HFF-Myc (cell line): ENCODE measurements at places on chromosomes 4 and X.

DNA sequence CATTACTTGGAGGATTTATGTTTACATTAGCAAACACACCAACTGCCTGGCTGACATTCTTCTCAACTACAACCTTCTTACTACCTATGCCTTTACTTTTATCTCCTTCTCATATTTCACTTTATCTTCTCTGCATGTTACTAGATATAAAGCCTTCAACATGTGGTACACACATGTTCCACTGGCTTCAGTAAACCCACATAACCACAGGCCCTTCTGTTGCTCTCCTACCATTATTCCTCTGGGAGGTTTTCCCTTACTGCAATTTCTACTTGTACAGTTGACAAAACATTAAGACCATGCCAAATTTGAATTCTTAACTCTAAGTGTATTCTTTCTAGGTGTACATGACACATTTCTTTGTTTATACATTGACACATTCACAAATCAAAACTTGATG, 133.1 kb downstream of the ARAP2 start:
- DNase-seq, result no peak

DNA sequence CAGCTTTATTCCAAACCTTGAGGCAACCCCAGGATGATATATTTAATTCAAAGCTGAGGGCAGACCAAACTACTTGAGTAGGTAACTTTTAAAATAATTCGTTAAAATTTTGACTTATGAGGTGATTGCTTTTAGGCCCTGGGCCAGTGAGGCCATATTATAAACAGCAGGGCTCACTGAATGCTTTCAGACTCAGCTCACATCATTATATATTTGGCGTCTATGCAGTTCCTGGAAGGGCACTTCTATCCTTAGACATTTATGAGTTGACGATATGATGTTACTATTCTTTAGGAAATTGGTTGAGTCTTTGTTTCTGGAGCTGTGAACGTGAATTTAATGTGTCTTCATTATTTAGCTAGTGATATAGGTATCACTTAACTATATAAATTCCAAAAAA, 400.1 kb downstream of the PDHA2 start:
- DNase-seq, result no peak

- DNase-seq, result no peak
These were observed 22.7 kb upstream of the PSAPL1 start for GRCh38 chr4:7457201-7458065.

- DNase-seq, result no peak
These were observed 33.1 kb upstream of the DDX3X start for GRCh38 chrX:41300758-41301437.

DNA sequence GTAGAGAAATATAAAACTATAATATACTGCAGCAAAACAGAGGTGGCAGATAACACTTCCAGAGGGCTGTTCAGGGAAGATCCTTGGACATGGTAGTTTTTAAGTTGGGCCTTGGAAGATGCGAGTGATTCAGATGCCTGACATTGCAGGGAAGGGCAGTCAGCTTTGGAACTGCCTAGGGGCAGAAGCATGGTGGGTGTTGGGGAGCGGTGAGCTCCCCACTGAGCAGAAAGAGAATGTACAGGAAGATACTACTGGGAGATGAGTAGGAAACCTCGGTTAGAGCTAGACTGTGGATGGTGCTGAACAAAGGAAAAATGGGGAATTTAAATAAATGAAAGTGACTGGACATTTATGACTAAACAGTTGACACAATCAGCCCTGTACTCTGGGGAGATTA, 24.9 kb upstream of the SEC24B start:
- DNase-seq, result no peak

GRCh38 chrX:132411310-132411977, 77.4 kb downstream of the MBNL3 start:
- DNase-seq, result no peak

DNA sequence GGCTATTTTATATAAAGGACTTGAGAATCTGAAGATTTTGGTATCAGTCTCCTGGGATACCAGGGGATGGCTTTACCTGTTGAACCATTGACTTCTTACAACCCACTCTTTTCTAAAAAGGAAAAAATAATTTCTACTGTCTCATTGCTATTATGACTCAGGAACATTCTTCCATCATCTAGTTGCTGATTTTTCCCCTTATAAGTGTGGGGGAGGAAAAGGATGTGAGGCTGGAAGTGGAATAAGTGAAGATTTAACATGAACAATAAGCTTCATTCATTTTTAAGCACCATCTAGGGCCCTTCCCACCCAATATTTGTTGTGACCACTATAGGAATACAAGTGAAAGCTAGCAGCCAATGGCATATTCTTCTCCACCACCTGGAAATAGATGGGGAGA, 10.6 kb upstream of the MND1 start:
- no peak for DNase-seq

GRCh38 chr4:185656467-185656931, 121.2 kb upstream of the PDLIM3 start:
- DNase-seq, result no peak

- no peak for DNase-seq
These were observed 327.9 kb downstream of the FAT4 start for GRCh38 chr4:125642645-125643044.

GRCh38 chr4:7364979-7365378, 69.8 kb downstream of the PSAPL1 start:
- no peak for DNase-seq

- no peak for DNase-seq
These were observed 2.0 kb downstream of the YTHDC1 start for GRCh38 chr4:68347845-68348244.

- DNase-seq, result no peak
These were observed 3.7 kb upstream of the TREX2 start for GRCh38 chrX:153449368-153450113.

DNA sequence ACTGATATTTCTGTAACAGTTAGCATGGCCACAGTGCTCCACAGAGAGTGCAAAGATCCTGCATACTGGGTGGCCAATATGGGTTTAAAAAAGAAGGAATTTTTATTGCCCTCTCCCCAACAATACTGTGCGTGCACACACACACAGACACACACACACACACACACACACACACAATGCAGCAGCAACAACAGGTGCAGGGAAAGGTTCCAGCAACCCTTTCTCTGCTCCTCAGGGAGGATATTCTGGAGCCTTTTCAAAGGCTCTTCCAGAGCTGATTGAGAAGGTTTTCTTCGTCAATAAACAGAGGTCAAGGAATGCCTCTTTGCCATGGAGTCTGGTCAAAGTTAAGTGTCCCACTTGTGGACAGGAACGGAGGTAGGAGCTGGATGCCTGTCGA, 84.8 kb upstream of the ZFP42 start:
- no peak for DNase-seq

DNA sequence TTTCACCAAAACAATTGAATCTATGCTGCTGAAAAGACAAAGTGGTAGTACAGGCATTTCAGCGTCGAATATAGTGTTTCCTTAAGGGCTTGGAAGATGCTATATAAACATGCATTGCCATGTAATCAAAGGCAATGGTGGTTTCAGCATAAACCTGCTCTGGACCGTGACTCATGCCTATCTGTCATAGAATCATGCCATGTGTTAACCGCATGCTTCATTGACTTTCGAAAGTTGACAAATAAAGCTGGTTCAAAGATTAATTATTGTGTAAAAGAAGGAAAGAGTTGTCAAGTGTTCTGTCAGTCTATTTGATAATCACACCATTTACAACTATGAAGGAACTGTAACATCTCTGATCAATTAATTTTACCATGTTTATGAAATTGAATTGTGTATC, 83.2 kb downstream of the FUNDC1 start:
- DNase-seq, result no peak

- no peak for DNase-seq
These were observed 31.8 kb upstream of the CYP4V2 start for GRCh38 chr4:186159613-186160012.
